ENCODE measurements at places on chromosomes 1 and 21.

DNA sequence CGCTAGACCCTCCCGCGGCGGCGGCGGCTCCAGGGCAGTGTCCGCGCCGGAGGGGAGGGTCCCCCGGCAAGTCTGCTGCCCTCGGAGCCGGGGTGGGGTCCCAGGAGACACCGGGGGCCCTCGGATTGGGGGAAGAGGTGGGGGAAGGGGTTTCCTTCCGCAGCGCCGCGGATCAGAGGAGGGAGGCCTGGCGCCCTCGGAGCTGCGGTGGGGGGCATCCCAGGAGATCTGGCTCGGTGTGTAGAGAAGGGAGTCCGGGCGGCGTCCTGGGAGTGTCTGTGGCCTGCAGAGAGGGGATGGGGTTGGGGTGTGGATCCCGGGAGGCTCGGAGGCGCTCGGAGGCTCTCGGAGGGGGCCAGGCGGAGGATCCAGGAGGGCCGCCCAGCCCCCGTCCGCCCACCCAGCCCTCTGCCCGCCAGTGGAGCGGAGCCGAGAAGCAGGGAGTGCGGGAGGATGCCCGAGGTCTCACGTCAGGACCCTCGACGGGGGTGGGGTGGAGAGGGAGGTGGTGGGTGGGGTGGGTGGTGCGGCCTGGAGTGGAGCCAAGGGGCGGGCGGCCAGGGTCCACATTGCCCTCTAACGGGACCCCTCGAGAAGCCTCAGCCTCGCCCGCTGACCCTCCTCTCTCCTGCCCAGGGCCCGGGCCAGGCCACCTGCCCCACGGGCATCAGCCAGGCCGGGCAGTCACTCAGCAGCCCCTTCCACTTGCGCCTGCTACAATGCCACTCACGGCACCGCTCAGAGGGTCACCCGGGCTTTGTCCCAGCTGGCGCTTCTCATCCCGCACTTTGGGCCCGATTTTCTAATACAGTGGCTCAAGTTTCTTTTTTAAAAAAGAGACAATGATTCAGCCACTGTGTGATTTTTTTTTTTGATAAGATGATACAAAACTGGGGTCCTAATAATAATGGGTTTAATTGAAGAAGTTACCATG is 60.2 kb upstream of the ARHGEF16 start:
- no peak for DNase-seq

- no peak for DNase-seq
Measured at GRCh38 chr1:64038119-64038518, 165.3 kb upstream of the UBE2U start.

DNA sequence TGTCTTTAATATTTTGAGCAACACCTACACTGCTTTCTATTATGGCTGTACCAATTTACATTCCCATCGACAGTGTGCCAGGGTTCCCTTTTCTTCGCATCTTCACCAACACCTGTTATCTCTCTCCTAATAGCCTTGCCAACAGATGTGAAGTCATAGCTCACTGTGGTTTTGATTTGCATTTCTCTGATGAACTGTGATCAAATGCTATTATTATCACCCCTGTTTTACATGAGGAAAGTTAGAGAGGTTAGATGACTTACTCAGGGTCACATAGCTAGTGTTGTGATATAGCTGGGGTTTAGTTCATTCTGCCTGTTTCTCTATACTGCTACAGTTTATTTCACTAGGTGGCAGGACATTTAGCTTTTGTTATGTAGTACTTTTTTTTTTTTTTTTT is 204.1 kb downstream of the FMN2 start:
- DNase-seq = no peak

DNA sequence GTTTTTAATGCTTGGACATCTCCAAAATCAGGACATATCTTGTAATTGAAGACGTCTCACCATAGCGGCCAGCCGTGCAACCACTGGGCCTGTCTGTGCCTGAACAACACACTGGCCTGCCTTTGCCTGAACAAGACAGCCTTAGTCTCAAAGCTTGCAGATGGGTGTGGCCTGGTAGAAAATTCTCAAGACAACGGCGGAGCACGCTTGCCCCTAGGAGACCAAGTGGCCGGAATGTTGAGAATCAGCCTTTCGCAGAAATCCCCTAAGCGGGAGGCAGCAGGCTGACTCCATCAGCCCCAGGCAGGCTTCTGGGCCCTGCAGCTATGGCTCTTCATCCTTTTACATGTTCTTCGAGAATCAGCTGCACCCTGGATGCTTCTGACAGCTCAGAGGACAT is 98.0 kb upstream of the C1orf174 start:
- DNase-seq = no peak

- no peak for DNase-seq
Measured at GRCh38 chr21:26457817-26458216, 115.3 kb downstream of the CYYR1 start.

DNA sequence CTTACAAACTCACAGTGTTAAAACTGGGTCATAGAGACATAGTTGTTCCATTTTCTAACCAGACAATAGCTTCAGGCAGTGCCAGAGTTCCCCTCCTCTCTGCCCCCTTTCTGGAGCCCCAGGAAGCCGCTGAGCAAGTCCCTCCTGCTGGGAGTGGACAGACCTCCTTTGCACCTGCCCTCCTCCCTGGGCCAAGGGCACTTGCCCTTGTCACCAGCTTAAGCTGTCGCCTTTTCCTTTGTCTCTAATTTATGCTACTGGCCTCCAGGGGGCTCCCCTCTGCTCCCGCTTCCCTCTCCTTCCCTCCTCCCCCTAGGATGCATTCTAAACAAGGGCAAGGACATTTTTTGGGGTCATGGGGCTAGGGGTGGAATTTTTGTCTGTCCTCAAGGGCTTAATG is 182.4 kb downstream of the MIS18A start:
- no peak for DNase-seq

GRCh38 chr21:41579692-41580091 is 71.7 kb upstream of the TMPRSS2 start:
- no peak for DNase-seq

DNA sequence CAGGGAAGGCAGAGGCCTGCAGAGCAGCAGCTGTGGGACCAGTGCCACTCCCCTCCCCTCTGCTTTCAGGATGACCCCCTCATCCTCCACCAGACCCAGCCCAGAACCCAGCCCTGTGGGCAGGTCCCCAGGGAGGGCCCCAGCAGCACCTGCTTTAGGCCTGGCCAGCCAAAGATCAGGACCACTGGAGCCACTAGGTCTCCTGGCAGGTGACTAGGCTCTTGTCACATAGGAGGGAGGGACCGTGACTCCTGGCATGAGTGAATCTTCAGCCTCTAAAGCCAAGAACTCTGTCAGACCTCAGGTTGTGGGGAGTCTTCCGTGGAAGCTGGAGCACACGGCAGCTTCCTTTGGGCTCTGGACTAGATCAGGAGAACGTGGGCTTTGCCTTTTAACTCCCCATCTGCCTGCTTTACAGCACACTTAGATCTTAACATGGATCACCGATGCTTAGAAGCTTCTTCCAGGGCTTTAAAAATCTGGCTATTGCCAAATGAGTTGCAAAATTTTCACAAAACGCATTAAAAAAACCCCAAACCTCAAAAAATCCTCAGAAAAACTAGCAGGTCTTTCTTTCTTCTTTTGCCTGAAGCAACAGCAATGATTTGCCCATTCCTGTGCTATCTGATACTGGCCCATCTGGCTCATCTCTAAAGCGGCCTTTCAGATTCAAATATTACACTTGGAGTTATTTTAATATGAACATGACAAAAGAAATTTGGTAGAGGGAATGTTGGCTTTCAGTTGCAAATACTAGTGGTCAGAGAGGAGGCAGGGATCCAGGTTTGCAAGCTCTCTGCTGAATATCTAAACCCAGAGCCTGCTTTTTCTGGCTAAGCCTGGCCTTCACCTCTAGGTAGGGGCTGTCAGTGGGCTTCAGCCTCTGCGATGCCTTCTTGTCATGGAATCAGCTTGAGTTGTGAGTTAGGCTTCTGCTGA is 235.2 kb downstream of the SDCCAG8 start:
- DNase-seq = no peak

- no peak for DNase-seq
Measured at GRCh38 chr1:204889681-204890383, 19.2 kb downstream of the NFASC start.

- no peak for DNase-seq
Measured at GRCh38 chr1:30283199-30283962, 440.0 kb downstream of the MATN1 start.

- DNase-seq = no peak
Measured at GRCh38 chr1:115063228-115063901, 25.9 kb downstream of the TSPAN2 start.

DNA sequence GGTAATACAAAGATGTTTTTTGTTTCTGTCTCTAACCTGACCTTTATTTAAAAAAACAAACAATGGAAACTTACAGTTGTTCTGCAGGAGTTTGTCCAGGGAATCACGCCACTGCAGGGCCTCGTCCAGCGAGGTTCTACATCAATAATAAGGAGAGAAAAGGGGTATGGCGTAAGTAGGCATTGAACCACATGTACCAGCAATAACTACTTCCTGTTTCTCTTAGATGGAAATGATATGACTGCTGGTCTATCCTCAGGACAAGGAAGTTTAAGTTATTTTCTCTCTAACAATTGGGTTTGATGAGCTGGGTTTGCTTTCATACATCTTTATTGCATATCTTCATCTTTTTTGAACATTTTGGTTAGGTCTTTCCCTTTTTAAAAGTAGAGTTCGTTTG is 40.9 kb downstream of the RGS5 start:
- no peak for DNase-seq

DNA sequence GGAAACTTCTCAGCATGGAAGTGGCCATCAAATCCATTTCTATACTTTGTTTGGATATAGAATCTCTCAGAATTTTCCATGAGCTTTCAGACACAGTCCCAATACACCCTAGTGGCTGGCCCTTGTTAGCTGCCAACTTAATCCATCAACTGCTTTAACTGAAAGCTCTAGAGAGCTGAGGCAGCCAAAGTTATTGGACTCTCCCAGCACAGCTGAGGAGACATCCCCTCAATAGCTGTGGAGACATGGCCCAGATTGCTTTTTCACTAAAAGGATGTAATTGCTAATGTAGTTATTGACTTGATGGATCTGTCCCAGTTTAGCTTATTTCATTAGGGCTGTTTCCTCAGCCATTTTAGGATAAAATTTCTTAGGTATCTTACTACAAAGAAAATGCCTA is 94.8 kb upstream of the PRMT6 start:
- no peak for DNase-seq

GRCh38 chr1:8639148-8639547 is 178.3 kb downstream of the RERE start:
- no peak for DNase-seq

DNA sequence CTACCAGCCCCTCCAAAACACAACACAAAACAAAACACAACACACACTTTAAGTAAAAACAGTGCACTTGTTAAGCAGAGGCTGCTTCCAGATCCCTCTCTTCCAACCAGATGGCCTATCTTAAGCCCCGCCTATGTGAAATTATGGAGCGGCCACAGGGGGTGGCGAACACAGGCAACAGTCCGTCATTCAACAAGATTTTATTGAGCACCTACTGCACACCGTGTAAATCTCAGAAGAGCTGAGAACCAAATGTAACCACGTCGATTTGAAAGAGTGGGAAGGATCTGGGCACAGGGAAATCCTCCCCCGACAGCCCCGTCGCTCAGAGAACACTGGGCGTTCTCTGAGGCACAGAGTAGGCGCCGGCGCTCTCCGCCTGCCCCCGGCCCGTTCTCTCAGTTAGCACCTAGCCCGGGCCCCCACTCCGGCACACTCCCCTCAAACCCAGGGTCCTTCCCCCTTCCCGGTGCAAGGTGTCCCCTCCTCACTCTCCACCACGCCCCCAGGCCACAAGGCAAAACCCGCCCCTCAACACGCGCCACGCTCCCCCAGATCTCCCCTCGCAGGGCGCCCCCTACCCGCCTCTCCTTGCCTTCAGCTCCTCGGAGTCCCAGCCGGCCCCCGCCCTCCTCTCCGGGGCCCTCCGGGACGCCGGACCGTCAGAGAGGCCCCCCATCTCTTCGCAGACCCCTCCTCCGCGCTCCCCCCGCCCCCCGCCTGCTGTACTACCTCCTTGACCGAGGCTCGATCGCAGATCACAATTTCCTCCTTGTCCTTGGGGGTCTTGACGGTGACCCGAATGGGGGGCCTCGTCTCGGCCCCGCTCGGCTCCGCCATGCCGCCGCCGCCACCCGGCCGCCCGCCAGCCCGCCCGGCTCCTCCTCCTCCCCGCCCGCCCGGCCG is 483 bp downstream of the UBQLN4 start:
- DNase-seq = no peak

- DNase-seq = peak; percentile 19
Measured at GRCh38 chr1:97137862-97138514, 416.4 kb downstream of the PTBP2 start.

DNA sequence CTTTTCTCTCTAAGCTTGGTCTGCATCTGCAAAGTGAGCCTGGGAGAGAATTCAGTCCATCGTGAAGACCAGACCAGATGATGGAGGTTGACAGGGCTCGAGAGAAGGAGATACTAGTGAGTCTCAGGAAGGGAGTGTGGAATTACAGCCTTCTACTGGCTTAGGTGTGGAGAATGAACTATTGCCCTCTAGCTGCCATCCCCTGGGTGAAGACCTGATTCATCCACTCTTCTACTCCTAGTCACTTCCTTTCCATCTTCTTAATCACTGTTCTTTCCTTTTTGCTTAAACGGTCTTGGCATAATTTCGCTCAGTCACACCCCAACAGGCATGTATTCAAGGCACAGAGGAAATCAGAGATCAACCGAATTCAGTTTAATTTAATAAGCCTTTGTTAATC is 34.0 kb upstream of the HSD17B7 start:
- no peak for DNase-seq

DNA sequence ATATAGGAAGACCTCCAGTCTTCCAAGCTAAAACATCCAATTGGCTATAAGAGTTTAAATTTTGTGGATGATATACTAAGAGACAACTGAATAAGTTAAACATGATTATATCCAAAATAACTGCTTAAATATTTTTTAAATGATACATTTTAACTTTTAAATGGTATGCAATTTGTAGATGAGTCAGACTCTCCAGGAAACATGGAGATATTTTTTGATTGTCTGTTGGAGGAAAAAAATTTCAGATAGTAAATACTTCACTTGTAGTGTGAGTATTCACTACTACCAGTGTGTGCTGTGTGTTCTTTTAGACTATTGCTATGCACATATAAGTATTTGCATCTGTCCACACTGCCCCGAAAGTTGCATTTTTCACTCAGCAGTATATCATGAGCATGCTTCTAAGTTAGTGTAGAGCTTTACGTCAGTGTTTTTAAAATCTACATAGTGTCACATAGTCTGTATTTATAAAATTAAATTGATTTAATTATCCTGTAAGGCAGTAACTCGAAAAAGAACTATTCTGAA is 91.1 kb downstream of the USP25 start:
- DNase-seq = no peak

DNA sequence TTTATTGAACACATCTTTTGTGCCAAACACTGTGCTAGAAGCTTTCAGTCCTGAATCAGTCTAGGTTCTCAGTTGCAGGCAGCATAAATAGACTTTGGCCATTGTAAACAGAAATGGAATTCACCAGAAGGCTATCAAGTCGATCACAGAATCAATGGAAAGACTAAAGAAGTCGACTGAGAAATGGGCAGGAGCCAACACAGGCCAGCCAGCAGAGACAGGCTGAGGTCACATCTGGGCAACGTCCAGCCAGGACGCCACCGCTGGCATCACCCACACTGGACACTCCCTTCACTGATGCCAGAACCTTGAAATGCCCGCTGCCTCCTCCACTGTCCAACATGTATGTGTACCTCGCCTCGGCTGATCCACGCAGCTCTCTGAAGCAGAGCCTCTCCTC is 5.5 kb upstream of the CNTN2 start:
- no peak for DNase-seq
